ENCODE measurements at places on chromosomes 3 and 15.

DNA sequence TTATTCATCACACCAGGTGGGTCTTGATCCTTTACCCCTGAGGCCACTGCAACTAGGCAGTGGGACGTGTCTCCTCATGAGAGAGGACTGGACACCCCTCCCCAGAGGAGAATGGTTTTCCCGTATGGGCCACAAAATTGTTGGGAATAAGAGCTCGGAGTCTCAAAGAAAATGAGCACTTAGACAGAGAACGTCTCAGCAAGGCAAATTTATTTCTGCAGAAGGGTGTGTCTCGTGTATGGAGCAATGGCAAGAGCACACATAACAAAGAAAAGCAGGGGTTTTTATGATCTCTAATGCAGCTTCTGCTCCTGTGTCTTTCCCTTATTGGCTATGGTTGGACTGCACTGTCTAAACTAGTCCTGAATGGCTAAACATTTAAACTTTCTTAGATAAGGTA, 803.5 kb downstream of the PLOD2 start:
- DNase-seq: no peak

DNA sequence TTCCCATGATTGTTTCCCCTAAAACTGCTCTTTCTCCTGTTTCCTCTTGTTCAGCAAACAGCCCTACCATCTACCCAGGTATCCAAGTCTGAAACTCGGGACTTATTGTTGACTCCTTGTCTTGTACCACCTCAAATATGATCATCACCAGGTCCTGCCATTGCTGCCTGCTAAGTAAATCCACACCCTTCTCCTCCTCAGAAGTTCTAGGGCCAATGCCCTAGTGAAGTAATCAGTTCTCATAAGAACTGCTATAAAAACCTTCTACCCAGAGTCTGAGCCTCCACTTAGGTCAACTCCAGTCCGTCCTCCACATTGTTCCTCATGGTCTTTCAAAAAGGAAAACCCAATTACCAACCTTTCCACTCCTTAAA, 77.0 kb upstream of the IL12A start:
- no peak for DNase-seq

- no peak for DNase-seq
Observed at GRCh38 chr3:32413845-32414521, 22.3 kb downstream of the CMTM7 start.

DNA sequence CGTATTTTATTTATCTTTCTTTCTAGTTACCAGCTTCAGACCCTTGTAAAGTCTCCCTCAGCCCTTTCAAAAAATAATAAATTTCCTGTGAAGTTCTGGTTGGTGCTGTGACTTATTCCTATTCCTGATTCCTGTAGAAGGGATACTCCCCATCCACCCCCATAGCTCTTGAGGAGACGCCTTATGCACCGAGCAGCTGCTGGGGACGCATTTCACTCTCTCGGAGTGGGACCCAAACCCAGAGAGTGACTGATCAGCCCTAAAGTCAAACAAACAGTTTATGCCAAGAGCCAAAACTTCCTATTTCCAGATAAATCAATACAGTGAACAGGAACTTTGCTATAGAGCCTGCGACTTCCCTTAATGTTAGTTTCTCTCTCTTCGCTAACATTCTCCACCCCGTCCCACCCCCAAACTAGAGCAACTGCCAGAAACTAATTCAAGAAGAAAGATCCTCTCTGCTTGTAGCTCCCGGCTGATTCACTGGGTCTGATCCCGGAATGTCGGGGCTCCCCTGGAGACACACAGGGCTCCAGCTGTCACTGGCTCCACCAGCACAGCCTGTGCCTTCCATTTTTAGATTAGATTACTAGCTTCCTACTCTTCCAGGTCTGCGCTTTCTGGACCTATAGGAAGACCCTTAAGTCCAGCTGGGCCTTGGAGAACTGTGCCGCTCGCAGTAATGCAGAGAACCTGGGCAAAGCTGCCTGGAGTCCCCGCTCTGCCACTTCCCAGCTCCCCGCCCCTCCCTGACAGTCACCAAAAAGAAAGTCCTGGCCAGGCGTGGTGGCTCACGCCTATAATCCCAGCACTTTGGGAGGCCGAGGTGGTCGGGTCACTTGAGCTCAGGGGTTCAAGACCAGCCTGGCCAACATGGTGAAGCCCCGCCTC, 45.2 kb downstream of the KLHL25 start:
- peak; percentile 54 for DNase-seq

- no peak for DNase-seq
Observed at GRCh38 chr3:184171562-184171961, 3.1 kb upstream of the AP2M1 start.

GRCh38 chr3:155184011-155184410, 103.9 kb downstream of the MME start:
- DNase-seq: no peak

GRCh38 chr3:160886421-160886820, 130.4 kb downstream of the PPM1L start:
- DNase-seq: no peak

DNA sequence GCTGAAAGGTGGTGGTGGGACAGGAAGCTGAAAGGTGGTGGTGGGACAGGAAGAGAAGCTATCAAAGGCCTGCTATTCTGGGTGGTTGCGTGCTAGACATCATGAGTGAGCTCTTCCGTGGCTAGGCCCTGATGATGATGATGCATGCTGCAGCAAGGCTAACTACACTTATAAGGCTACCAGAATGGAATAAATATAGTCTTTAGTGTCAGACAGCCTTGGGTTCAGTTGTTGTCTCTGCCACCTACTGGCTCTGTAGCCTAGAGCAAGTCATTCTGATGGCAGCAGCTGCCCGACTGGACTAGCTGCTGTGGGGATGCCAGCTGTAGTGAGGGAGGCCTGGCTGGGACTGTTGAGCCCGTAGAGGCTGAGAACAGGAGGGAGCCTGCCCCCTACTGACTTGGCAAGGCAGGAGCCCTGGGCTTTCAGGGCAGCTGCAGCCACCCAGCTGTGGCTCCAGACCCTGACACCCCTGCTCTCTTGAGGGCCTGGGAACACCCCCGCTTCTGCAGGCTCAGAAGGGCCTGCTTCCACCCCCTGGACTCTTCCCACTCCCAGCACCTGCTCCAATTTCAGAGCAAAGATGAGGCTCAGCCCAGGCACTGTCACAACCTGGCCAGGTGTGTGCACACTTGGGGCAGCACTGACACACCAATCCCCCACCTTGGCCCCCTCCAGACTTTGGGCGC, 21.4 kb upstream of the ZBED2 start:
- no peak for DNase-seq

DNA sequence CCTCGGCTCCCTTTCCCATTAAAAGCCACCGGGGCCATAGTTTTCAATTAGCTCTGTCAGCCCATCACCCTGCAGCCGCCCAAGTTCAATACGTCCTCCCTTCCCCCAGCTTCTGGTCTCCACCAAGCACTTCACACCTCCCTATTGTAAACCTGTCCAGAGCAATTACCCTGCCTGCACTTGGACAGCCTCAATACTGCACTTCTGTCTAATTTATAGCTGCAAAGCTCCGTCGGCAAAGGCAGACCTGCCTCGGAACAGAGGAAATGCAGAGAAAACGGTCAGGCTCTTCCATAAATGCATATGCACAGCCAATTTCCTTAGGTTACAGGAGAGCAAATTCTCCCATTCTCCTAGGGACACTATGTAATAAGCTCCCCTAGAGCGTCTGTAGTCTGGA, 21.9 kb downstream of the LRIG1 start:
- DNase-seq: no peak

DNA sequence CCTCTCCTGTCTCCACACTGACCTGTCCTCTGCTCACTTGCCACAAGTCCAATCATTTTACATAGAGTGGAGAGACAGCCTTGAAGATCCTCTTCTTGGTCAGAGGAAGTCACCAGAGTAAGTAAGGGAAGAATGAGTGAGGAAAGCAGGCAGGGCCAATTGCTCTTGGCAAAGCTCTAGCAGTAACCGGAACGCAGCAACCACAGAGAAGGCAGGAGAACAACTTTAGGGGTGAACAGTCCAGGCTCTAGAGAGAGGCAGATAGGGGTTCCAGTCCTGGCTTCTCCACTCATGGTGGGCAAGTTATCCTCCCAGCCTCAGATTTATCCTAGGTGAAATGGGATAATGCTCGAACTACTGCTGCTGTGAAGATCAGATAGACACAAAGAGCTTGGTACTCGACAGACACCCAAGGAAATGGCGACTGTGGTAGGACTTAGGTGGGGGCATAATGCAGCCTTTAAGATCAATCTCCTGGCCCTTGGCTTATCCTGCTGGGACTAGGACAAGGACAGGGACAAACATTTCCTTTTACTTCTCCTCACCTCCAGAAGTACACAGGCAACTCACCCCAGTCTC, 1.2 kb upstream of the ADAMTSL3 start:
- no peak for DNase-seq

- no peak for DNase-seq
Observed at GRCh38 chr3:87336761-87337160, 60.4 kb upstream of the POU1F1 start.

GRCh38 chr3:143529018-143529478, 319.2 kb downstream of the SLC9A9 start:
- no peak for DNase-seq

- DNase-seq: no peak
Observed at GRCh38 chr15:92494806-92495336, 101.2 kb downstream of the ST8SIA2 start.

DNA sequence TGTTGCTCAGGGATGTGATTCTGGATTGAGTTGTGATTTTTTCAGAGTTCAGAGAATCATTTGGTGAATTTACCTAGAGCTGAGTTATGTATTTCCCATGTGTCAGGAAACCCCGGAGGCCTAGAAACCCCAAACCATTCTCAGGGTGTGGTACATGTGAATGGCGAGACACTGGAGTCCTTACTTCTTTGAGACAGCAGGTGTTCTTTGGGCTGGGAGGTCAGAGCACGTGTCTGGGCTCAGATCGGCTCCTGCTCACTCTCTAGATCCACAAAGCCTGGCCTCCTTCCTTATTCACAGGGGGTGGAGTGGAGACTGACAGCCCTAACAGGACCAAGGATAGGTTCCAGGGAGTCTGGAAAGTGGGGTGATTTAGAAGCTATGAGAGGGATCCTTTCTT, 145.8 kb downstream of the CHDH start:
- DNase-seq: no peak

DNA sequence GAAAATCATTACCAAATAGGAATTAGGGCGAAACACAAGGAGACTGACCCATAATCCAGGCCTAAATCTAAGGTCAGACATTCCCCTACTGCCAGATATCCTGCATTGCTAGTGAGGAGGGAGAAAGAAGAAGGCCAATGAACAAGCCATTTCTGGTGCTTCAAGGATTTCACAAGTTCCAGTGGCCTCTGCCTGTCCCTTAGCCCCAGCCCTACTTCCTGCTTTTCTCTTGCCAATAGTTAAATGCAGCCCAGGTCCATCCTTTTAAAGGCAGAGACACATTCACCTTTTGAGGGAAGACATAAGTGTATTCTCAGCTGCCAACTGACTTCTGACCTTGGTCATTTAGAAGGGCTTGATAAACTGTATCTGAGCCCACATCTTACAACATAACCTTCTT, 135.8 kb downstream of the ZNF621 start:
- no peak for DNase-seq

DNA sequence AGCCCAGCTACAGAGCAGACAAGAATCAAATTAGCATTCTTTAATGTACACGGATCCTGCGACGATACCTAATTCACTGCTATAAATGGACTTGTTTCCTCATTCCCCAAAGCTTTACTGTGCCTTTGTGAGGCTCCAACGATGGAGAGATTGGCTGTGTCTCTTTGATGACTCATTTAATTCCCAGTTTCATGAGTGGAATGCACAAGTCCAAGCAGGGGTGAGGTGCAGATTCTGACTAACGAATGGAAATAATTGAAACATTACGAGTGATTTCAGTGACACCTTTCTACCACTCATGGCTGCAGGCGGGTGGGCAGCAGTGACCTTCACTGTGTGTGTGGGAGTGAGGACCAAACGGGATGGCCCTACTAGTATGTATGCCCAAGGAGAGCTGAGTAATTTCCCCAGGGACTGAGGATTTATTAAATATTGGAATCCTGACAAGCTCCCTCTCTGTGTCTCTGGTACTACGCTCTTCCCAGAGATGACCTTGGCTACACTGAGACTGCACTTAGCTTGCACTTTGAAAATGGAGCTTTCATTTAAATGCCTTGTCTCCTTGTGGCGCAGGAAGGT, 156.7 kb downstream of the CACNA2D3 start:
- no peak for DNase-seq

DNA sequence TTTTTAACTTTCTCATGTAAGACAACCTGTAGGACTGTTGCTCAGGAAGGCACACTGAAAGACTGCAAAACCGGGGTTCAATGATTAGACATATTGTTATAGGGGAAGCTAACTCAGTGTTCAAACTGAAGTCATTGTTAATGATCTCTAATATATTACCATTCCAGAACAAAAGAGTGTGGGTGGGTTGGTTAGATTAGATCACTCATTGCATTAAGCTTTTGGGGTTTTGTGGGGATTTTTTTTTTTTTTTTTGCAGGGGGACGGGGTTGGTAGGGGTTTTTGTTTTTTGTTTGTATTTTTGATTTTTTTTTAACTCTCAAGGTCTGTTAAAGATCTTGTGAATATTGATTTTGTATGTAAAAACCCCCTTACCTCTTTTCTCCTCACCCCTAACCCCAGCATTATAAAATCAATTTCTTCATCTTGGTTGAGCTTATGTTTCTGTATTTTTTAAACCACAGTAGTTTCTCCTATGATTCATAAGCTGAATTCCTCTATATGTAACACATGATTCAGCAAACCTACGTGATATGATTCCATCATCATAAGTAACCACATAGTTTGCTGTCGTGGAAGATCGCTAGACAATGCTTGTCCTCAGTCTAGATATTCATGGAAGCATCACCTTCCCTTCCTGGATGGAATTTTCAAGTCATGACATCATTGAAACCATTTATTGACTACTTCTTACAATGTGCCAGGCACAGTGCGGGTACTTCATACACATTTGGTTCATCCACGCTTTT, 544.1 kb upstream of the MDFIC2 start:
- DNase-seq: no peak

DNA sequence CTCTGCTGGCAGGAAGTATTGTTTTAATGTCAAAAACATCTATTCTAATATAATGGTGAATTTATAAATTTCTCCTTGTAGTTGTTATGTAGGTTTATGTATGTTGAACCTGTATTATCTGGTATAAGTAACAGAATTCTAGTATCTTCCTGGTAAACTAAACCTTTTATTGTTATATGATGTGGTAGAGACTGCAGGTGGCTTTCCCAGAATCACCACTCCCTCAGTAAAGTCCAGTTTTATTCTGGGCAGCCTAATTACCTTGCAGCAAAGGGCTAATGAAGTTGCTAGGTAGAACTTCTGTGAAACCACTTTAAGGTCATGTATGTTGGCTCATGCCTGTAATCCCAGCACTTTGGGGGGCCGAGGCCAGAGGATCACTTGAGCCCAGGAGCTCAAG, 15.6 kb downstream of the CSNK1G1 start:
- no peak for DNase-seq

DNA sequence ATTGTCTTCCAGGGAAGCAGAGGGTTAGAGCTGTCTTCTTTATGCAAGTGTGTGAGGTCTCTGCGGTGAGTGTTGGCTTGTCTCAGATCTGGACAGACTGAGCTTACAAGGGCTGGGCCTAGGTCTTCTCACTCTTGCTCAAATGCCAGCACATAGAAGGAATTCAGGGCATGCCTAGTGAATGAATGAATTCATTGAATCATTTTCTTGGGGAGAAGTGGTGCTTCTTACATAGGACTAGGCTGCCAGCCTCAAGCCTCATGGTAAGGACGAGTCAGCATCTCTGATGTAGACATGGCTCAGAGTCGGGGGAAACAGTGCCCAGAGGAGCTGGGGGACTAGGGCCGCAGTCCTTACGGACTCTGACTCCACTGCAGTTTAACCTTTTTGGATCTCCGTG, 17.2 kb downstream of the MKRN2 start:
- DNase-seq: no peak

GRCh38 chr3:111128884-111129283, 57.3 kb downstream of the NECTIN3 start:
- DNase-seq: no peak

- no peak for DNase-seq
Observed at GRCh38 chr15:85474700-85475316, 94.4 kb downstream of the AKAP13 start.
